Left lung (tissue), 14 donors: ENCODE measurements at places on chromosomes 11 and 22. TPM values are rescaled to one million over a fixed set of nuclear protein-coding genes. Genes with fewer than 3 reads are reported as not detected.

SCUBE2 gene
- 2.7 TPM for total RNA-seq

DNA sequence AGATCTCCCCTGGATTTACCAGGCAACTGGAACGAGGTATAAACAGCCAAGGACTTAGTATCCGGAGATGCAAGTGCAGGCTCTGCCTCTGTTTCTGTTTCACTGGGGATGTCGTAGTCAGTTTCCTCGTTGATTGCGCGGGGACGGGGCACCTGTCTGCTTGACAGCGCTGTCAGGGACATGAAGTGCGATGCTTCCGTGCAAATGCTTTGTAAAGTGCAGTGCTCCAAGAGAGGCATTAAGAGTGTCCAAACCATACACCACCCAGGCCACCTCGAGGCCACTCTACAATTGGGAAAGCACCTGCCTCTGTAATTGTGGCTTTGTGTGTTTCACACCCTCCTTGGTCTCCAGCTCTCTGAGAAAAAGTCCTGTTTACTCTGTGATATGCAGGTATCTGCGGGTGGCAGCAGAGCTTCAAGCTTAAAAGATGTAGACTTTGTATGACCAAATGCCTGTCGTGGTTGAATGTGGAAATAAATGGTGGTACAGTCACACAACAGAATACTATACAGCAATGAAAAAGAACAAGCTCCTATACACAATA lies 18.6 kb upstream of the CD5 start:
- DNase-seq, result no peak
- no peak overlapping the region for H3K4me3 ChIP-seq
- no peaks in the 10 kb centered on the region for H3K36me3 ChIP-seq
- no peaks in the 10 kb centered on the region for H3K4me1 ChIP-seq
- H3K27me3 ChIP-seq, result no peaks in the 10 kb centered on the region

MRE11 gene
- total RNA-seq, result 20.8 TPM

DNA sequence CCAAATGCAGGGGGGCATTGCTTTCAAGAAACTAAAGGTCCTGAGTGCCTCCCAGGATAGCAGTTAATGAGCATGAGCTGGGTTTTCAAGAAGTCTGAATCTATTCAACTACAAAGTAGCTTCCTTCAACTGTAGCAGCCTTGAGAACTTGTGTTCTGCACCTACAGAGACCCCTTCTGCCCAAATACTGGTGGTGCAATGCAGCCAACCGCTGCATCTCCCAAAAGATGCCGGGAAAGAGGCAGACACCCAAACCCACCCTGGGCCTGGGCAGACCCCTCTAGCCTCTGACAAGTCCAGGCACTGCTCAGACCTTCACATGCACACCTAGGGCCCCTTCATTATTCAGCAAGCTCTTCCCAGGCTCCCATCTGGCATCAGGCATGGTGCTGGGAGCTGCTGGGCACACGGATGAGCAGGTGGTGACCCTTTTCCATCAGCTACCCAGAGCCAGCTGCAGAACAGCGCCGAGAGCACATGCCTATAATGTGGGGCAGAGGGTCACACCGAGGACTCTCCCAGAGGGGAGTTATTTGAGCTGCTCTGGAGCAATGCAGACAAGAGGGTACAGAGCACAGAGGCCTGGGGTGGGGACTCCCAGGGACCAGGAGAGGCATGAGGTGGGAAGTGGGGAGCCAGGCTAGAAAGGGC lies 44.9 kb upstream of the ETS1 start:
- no peaks in the 10 kb centered on the region for H3K27me3 ChIP-seq
- peaks cover 38% of the 10 kb centered on the region for H3K4me1 ChIP-seq
- H3K27ac ChIP-seq, result no peak overlapping the region
- DNase-seq, result no peak

DERL3 gene
- 6.7 TPM for total RNA-seq

- no peaks in the 10 kb centered on the region for H3K27me3 ChIP-seq
- H3K36me3 ChIP-seq, result no peaks in the 10 kb centered on the region
- peak; percentile 80 for DNase-seq
- H3K4me1 ChIP-seq, result no peaks in the 10 kb centered on the region
- no peak overlapping the region for H3K27ac ChIP-seq
- no peak overlapping the region for H3K4me3 ChIP-seq
Measured at GRCh38 chr11:102279641-102280170, 37.6 kb upstream of the BIRC3 start.

DNA sequence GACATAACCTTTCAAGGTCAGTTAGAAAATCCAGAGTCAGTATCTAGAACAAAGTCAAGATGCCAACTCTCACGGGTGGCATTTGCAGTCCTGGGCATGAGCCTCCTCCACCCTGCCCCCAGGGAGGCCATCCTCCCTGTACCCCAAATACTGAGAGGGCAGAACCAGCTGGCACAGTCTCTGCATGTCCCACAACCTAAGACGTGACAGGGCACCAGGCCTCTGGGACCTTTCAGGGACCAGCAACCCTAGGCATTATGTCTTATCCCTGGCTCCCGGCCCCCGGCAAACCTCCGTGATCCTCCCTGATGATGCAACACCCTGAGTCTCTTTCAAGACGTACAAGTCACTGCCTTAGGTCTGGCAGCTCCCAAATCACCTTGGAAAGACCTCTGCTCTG lies 2.0 kb downstream of the MB start:
- H3K4me1 ChIP-seq, result no peaks in the 10 kb centered on the region
- no peak overlapping the region for H3K27ac ChIP-seq
- no peaks in the 10 kb centered on the region for H3K36me3 ChIP-seq
- no peak overlapping the region for H3K4me3 ChIP-seq
- no peaks in the 10 kb centered on the region for H3K27me3 ChIP-seq
- DNase-seq, result no peak

SLC25A1 gene
- 99.3 TPM for total RNA-seq

DNA sequence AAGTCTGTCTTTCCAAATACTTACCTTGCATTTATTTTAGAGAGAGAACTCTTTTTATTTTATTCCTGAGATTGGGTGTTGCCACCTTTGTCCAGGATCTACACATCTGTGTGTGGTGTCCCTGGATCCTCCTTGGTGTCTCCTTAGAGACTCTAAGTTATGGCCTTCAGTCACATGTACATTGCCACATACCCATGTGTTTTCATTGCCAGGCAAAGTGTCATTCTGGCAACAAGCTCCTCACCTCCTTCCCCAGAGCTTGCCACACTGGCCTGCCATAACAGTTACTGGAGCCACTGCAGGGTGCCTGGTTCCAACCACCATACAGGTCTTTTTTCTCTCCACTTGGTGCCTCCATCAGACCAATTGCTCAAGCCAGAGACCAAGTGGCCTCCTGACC lies 379.7 kb downstream of the NTM start:
- no peaks in the 10 kb centered on the region for H3K27me3 ChIP-seq
- H3K27ac ChIP-seq, result no peak overlapping the region
- H3K4me3 ChIP-seq, result no peak overlapping the region
- no peaks in the 10 kb centered on the region for H3K4me1 ChIP-seq
- no peaks in the 10 kb centered on the region for H3K36me3 ChIP-seq
- no peak for DNase-seq

FOLR1 gene
- 80.8 TPM for total RNA-seq

GRCh38 chr11:33536178-33536577 lies 164.4 kb downstream of the C11orf91 start:
- H3K4me3 ChIP-seq, result no peak overlapping the region
- H3K36me3 ChIP-seq, result no peaks in the 10 kb centered on the region
- no peak overlapping the region for H3K27ac ChIP-seq

FERMT3 gene
- total RNA-seq, result 100 TPM

UBQLNL gene
- 0.50 TPM for total RNA-seq

LIF gene
- total RNA-seq, result 8.1 TPM

DNA sequence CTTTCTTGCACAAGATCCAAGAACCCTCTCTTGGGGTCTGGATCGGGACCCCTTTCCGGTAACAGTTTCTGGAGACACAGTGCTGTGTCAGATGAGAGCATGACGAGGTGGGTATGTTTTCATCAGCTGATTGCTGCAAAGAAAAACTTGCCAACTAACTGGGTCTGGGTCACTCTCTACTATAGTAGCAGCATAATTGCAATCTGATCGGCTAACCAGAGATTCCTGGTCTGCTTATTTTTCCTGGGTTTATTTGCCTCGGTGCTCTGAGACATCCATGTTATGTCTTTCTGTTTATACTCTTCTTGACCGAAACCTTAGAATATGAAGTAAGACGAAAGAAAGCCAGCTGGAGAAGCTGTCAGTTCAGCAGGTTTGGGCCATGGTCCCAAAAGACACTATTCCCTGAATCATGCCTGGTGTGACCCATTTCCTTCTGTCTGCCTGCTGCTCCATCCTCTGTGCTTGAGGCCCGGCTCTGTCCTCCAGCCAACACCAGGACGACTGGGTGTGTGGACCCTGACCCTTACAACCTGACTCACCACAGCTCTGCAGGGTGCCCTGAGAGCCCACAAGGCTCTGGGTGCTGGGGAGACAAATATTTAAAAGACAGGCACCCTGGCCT lies 24.1 kb upstream of the CLMP start:
- H3K4me1 ChIP-seq, result no peaks in the 10 kb centered on the region
- H3K36me3 ChIP-seq, result no peaks in the 10 kb centered on the region
- no peaks in the 10 kb centered on the region for H3K27me3 ChIP-seq
- no peak overlapping the region for H3K27ac ChIP-seq

GRCh38 chr22:41762980-41763779 lies 37.3 kb upstream of the CCDC134 start:
- H3K27ac ChIP-seq, result no peak overlapping the region
- no peak for DNase-seq
- H3K36me3 ChIP-seq, result no peaks in the 10 kb centered on the region
- no peaks in the 10 kb centered on the region for H3K4me1 ChIP-seq
- no peak overlapping the region for H3K4me3 ChIP-seq

SLC17A6 gene
- total RNA-seq, result not detected
